Lung microvascular endothelial cell (primary cell): ENCODE measurements at places on chromosomes 12 and 14.

DNA sequence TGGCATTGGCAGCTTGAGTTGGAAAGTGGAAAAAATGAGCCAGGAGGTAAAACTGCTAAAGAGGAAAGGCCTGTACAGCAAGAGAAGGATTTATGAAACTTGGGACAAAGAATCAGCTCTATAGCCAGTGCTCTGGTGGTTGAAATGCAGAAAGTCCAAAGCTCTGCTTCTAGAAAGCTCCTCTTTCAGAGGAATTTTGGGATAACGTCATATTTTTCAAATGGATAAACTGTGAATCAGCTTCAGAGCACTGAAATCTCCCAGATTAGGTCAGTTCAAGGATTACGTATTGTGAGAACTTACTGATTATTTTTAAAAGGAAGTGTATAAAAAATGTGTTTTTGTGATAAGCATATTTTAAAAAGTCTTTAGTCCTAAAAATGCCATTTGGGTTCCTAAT is 203.1 kb upstream of the CNOT2 start:
- peak; percentile 46 for DNase-seq

DNA sequence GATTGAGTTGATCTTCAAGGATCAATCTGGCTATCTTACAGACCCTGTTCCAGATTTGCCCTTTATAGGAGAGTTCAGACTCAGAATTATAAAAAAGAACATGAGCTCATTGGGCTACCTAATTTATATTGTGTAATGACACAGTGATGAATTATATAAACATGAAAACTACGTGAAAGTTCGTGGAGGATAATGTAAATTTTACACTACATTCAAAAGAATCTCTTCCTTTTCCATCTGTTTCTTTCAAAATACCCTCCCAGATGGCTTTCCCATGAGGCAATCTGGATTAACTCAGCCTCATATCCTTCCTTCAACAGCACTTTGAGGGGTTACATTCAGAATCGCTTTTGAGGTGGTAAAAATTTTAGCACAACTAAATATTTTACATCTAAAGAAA is 129.3 kb downstream of the HMGA2 start:
- no peak for DNase-seq

DNA sequence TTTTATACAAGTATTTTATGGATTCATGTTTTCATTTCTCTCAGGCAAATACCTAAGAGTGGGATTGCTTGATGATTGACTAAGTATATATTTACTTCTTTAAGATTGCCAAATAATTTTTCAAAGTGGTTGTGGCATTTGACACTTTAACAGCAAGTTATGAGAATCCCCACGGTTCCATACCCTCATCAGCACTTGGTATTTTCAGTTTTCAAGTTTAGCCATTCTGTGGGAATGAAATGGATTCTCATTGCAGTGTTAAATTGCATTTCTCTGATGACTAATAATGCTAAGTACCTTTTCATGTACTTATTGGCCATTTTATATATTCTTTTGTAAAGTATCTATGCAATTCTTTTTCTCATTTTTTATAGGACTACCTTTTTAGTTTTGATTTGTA is 301.5 kb upstream of the DIO3 start:
- DNase-seq, result no peak

- peak; percentile 59 for DNase-seq
These were observed 21.9 kb upstream of the IFT81 start for GRCh38 chr12:110102255-110102654.

DNA sequence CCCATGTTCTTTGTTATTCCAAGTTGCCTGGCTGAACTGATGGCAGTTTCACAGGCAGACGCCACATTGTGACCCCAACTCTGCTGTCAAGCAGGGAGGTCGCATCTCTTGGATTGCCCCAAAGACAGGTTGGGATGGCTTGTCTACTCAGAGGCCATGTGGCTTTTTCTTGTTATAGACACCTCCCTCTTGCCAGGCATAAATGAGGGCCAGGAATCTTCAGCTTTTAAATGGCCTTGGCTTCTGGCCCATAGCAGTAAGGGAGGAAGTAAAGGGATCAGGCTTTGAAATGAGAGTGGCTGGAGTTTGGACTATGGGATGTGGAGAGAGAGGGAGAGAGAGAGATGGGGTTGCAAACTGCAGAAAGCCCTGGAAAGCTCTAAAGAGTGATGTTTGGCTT is 215.0 kb downstream of the TBX5 start:
- no peak for DNase-seq

- DNase-seq, result peak; percentile 41
These were observed 3.7 kb downstream of the REM2 start for GRCh38 chr14:22886500-22887259.
